NCI-H1930 (cell line): ENCODE measurements at places on chromosomes 1 and 21.

- no peak for DNase-seq
Measured at GRCh38 chr1:240491796-240492195, 120.2 kb downstream of the GREM2 start.

GRCh38 chr1:228887101-228887500 lies 151.8 kb downstream of the RHOU start:
- no peak for DNase-seq

DNA sequence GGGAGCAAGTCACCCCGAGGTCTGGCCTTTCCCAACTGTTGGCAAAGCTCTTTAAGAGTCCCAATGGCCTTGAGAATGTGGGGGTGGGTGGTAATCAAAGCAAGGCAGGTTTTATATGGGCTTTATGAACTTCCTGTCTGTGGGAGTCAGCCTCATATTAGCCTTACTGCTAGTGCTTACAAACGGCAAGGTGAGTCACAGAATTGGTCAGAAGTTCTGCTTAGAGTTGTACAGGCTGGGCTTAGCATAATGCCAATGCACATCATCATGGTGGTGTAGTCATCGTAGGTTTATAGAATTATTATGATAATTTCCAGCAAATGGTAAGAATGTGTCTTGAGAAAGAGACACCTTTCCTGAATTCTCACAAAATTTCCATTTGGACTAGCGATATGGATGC lies 192.7 kb upstream of the KIAA0040 start:
- DNase-seq: no peak

- DNase-seq: no peak
Measured at GRCh38 chr21:41411449-41412089, 14.5 kb upstream of the MX1 start.

DNA sequence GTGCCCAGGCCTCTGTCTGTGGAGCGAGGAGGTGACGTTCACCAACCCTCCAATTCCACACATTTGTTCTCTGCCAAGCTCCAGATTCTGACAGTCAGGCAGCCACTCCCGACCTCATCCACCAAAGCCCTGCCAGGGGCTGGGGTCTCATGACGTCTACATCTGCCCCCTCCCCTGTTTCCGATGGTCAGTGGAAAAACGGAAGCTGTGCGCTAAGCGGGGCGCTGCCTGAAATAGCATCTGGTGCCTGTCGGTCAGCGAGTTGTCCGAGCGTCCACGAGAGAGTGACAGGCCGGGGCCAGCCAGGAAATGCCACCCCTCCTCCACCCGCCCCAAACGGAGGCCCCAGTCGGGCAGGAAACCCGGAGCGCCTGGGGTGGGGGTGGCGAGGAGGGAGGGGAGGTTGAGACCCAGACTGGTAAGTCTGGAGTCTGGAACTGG lies 3.2 kb upstream of the TAL1 start:
- no peak for DNase-seq

DNA sequence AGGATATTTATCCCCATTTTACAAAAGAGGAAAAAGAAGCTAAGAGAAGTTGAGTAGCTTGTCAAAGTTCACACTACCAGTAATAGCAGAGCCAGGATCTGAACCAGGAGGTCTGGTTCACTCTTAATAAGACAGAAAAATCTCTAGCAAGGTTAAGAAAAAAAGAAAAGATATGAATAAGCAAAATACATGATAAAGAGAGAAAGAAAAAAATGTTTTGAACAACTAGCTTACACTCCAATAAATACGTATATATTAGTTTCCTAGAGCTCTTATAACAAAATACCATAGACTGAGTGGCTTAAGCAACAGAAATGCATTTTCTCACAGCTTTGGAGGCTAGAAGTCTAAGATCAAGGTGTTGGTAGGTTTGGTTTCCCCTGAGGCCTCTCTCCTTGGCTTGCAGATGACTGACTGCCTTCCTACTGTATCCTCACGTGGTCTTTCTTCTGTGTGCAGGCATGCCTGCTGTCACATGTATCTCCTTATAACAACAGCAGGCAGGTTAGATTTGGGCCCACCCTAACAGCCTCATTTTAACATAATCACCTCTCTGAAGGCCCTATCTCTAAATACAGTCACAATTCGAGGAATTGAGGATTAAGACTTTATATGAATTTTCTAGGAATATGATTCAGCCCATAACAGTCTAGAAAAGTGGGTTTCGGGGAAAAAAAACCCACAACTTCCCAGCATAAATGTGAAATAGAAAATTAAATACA lies 60.4 kb downstream of the LEPR start:
- DNase-seq: no peak

DNA sequence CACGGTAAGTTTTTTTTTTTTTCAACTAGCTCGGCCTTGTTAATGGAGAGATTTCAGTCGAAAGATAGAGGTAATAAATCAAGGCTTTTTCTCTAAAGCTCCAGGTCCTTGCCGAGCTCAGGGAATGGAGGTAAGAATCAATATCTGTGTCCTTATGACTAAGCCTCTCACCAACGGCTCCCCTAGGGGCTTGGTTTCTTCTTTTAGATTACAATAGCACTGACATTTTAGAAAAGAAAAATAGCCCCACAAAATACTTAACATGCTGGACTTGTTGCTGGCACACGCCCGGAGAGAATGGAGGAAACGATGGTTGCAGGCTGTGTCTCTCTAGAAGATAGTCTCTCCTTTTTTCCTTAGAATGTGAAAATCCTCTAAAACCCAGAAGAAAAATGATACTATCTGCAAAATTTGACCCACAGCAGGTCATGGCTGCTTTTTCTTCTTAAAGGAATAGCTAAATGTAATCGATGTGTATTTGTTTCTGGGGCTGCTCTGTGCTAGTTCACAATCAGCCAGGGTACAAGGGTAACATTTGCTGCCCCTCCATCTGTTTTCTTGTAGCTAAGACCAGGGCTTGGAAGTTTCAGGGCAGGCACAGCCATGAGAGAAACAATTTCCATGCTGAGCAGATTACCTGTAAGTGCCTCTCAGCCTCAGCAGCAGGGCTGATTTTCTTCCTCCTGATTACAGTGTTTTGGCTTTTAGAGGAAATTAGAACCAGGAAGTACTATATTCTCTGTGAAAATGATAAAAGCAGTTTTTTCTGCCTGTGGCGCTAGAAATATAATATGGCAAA lies 86.2 kb upstream of the GNG12 start:
- DNase-seq: no peak

DNA sequence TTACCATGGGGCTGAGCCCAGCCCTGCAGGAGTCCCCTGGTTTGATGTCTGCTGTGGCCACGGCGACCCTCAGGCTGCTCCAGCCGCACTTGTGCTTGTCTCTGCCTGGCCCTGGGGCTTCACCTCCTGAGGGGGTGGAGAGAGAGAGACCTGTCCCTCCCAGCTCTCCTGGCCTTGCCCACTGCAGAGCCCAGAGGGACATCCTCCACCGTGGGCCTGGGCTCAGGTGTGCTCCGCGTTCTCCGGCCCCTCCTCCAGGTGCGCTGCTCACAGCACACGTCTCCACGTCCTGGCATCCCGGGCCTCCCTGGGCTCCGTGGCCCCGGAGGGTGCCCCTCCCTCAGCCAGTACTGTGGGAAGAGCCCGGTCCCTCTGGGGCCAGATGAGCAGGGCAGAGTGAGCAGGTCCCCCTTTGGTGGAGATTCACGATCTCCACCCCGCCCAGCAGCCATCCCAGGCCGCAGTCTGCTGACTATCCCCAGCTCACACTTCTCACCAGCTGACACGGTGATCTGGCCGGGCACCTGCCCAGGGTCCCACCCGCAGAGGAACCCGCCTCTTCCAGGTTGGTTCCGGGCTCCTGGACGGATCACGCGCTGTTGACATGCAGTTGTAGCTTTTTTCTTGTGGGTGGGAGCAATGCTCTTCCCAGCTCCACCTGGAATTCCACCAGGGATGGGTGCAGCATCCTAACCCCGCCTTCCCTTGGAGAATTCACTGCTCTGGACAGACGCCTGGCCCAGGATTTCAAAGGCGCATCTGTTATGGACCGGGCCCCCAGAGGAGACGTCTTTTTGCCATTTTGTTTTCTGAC lies 41.8 kb upstream of the POFUT2 start:
- DNase-seq: no peak

DNA sequence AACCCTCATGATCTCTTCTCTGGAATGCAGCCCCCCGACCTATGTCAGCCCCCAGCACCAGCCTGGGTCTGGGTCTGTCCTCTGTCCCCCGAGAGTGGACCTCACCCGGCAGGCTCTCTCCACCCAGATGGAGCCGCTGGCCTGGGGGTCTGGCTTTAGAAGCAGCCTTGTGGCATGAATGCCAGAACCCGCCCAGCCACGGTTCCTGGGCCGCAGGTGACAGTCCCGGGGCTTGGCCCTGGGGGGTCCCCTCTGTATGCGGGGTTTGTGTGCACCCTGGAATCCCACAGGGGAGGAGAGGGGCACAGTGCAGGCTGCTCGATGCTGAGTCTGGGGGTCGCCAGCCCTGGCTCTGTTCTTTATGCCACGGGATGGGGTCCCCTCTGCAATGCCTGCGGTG lies 96.0 kb upstream of the ACTRT2 start:
- DNase-seq: no peak

GRCh38 chr1:217943361-217943760 lies 312.2 kb downstream of the SPATA17 start:
- no peak for DNase-seq

GRCh38 chr1:31951276-31951675 lies 13.1 kb upstream of the PTP4A2 start:
- DNase-seq: no peak

- no peak for DNase-seq
Measured at GRCh38 chr1:228897901-228898300, 162.6 kb downstream of the RHOU start.

DNA sequence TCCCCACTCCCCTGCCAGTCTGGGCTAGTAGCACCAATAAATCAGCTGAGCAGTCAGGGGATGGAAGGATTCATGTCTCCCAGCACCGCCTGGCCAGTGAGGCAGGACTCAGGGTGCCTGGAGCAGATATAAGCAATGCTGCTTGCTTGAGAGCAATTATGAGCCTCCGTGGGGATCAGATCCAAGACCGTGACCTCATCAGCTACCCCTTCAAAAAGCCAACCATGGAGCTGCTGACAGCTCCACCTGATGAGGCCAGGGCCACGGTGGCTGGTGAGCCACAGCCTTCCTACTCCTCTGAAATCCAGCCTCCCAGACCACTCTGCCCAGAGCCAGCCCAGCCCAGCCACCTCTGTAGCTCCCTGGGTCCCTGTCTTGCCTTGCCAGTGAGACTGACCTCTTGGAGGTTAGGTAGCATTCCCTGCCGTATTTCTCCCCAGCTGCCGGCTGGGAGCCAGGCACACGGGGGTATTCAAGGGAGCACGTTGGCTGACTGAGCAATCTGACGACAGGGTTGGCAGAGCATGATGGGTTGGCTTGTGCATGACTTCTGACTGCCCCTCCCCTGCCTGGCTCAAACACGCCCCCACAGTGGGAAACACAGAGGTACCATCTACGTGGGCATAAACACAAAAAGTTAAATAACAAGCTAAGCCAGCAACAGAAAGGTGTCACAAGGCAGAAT lies 28.4 kb downstream of the SYT2 start:
- DNase-seq: no peak

- no peak for DNase-seq
Measured at GRCh38 chr1:156086256-156086662, 4.0 kb upstream of the MEX3A start.

DNA sequence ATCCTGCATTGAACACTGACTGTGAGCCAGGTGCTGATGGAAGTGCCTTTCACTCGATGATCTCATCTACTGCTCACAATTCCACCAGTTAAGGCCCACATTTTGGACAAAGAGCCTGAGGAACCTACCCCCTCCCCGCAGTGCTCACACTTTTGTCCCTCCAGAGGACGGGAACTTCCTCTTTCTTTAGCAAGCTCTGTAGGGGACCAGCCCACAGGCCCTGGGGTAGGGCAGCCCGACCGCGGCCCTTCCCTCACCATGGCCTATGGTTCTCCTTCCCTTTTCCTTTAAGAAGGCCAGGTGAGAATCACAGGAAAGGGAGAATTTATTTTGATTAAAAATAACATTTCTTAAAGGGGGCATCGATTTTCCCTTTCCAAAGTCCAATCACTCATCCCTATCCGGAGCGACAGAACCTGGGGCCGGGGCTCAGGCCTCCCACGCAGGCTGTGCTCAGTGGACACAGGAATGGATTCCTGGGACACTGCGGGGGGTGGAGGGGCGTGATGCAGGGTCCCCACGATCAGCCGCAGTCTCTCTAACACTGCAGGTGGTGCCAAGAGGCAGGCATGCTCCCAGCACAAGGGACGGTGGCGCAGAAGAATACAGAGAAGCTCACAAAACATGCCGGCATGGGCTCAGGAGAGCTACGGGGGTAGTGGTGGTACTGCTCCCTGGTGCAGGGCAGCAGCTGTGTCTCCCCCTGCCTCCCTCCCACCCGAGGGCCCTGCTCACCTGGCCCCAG lies 8.9 kb upstream of the KCNE1 start:
- no peak for DNase-seq

GRCh38 chr1:203621559-203622262 lies 4.9 kb upstream of the ATP2B4 start:
- DNase-seq: no peak

DNA sequence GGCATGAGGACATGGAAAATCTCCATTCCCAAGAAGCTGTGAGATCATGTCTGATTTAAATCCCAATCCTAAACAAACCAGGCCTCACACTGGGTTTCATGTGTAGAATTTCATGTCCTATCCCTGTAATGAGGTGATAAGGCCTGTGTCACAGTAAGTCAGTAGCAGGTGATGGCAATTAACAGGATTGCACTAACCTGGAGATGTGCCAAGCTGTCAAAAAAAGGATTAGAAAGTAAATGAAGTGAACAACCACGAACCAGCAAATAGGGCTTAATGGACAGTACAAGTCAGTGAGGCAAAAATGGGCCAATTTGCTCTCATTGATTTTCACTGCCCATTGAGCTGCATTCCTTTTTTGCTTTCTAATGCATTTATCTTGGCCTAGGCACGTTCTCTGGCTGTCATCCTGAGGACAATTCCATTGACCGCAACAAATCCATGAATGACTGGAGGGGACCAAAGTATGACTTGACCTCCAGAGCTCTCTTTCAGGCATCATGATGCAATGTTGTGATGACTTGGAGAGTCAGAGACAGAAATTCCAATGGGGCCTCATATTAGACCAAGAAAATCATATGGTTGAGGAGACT lies 673.6 kb upstream of the ADGRL2 start:
- peak; percentile 75 for DNase-seq

- no peak for DNase-seq
Measured at GRCh38 chr1:14498839-14499238, 99.6 kb upstream of the KAZN start.

DNA sequence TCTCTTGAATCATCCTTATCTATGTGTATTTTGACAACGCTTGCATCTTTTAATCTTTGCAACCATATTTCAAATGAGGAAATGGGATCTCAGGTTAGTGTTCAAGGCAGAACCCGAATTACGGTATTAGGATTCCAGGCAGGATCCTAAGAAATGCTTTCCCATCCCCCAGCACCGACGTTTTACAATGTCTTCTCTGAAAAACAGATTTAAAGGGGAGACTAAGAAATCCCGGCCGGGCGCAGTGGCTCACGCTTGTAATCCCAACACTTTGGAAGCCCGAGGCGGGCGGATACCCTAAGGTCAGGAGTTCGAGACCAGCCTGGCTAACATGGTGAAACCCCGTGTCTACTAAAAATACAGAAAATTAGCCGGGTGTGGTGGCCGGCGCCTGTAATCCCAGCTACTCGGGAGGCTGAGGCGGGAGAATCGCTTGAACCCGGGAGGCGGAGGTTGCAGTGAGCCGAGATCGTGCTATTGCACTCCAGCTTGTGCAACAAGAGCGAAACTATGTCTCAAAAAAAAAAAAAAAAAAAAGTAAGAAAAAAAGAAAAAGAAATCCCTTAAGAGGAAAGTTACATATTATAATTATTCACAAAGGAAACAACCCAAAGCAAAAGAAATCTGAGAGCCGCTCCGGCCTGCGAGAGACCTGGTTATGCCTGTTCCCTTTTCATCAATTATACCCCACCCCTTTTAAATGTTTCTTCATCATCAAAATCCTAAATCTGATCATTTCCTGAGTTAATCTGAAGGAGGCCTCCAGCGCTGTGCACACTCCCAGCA lies 801 bp upstream of the GORAB start:
- DNase-seq: no peak
